ENCODE measurements at places on chromosomes 4 and X.
A peak's percentile ranks its signal among the peaks of the same experiment; 100 is the strongest.

- no peak for DNase-seq
Measured at GRCh38 chrX:107480272-107480671, 30.8 kb downstream of the FRMPD3 start.

DNA sequence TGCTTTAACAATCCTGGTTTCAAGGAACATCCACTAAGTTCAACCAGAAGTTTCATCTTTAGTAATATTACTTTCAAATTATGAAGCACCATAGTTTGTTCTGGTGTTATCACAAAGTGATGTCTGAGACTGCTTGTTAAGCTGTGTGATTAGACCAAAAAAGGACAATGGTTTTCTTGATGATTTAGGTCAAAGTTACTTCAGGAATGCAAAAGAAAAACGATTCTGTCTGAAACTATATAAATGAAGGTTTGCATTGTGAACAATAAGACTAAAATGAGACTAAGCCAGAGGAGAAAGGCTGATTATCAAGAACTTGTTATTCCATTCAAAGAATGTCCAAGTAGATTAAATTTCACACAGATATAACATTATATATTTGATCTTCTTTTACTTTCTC, 122.4 kb upstream of the ETNPPL start:
- DNase-seq = no peak

- no peak for DNase-seq
Measured at GRCh38 chrX:133250184-133251100, 32.3 kb upstream of the TFDP3 start.

- DNase-seq = no peak
Measured at GRCh38 chr4:101762025-101762424, 28.5 kb upstream of the BANK1 start.

- no peak for DNase-seq
Measured at GRCh38 chr4:10659251-10659650, 25.3 kb downstream of the CLNK start.

DNA sequence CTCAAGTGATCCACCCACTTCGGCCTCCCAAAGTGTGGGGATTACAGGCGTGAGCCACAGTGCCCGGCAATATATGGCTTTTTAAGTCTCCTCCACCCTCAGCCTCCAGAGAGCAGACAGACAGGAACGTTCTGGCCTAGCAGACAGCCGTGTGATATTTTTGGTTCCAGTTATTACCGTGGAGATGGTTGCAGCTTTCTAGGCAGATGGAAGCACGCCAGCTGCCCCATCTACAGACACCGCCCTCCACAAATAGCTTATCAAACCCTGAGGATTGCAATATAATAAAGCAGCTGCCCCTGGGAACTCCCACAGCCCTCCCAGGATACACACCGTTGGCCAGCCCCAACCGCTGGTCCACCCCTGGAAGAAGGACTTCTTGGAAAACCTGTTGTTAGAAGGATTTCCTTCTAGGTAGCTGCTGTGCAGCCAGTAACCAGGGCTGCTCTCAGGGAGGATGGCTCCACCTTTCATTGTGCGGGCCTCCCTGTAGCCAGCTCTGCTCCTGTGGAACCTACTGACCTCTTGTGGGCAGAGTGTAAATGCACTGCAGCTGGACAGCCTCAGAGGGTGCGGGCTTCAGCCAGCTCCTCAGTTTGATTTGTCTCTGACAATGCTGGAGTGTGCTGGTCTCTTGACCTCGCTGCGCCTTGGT, 44.0 kb downstream of the SLC25A5 start:
- DNase-seq = peak; percentile 68

GRCh38 chr4:163988865-163989264, 494.4 kb downstream of the TMA16 start:
- DNase-seq = no peak

GRCh38 chrX:134840370-134840769, 150.4 kb upstream of the SMIM10 start:
- DNase-seq = no peak

DNA sequence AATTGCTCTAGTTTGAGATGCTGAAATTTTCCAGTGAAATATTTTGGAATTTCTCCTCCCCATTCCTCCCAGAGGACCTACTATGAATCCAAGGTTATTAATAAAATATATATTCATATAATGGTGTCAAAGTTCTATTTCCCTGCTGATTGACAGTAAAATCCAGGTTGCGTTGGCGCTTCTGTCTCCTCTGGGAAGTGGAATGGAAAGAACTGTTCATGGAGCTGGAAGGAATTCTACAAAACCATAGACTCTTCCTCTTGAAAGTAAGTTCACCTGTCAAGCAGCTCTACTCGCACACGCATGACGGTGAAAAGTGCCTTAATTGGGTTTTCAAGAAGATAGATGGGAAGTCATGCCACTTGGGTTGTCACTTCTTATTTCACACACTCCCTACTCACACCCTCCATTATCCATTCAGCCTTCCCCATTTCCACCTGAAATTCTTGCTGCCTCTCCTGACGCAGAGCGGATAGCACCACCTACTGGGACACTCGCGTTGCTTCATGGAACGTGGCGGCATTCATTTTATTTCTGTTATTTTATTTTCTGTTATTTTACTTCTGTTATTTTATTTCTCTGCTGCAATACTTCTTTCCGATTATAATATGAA, 351.6 kb downstream of the NLGN4X start:
- peak; percentile 4 for DNase-seq

GRCh38 chr4:13559413-13559812, 15.1 kb upstream of the NKX3-2 start:
- DNase-seq = peak; percentile 82

DNA sequence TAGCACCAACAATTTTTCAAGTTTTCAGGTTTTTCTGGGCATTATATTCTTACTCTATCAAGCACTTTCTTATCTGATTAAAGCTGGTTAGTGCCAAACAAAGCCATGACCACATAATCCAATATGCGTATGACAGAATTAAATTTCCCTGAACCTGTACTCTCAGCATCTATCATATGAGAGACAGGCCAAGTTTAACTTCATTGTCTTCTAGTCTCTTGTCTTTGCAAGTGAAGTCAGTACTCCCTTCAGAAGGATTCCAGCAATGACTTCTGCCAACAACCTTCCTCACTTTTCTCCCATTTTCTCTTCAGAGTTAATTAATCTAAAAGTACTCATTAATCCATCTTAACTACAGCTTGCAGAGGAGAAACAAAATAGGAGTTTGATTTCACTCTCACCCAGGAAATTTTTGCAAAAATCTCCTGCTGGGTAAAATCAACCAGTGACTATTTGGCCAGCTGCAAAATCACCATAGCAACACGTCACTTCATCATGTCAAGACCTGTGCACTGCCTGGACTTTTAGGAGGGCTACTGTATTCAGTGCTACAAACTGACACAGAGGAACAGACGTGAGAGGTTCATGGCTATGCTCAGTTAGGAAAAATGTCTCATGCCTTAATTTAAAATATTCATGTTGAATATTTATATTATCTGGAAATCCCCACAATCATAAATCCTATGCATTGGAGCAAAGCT, 208.4 kb downstream of the ANTXR2 start:
- no peak for DNase-seq

- DNase-seq = peak; percentile 53
Measured at GRCh38 chr4:154506253-154506652, 14.7 kb upstream of the DCHS2 start.

- DNase-seq = peak; percentile 1
Measured at GRCh38 chrX:40465735-40466551, 114.8 kb upstream of the ATP6AP2 start.

DNA sequence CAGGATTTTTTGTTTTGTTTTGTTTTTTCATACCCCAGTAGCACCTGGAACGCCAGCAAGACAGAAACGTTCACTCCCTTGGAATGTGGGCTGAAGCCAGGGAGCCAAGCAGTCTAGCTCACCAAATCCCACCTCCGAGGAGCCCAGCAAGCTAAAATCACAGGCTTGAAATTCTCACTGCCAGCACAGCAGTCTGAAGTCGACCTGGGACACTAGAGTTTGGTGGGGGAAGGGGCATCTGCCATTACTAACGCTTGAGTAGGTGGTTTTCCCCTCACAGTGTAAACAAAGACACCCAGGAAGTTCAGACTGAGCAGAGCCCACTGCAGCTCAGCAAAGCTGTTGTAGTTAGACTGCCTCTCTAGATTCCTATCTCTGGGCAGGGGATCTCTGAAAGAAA, 99.6 kb upstream of the FGF16 start:
- no peak for DNase-seq

DNA sequence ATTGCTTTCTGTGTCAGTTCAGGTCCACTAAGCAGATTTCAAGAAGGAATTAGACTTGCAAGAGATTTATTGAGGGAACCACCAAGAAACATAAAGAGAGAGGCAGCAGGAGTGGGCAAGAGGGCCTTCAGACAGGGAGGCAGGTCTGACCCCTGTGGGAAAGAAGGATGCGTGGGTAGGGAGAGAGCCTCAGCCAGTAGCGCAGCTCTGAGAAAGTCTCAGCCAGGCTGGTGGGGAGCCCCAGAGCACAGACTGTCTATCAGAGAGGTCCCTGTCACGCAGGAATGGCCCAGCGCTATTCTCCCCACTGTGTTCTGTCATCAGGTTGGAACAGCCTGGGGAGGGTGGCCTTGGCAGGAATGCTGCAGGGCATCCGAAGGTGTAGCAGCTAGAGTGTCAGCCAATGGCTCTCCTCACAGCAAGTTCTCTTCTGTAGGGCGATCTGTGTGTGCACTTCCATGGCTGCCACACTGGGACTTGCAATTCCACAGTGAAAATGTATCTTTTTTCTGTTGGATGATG, 48.0 kb downstream of the OTC start:
- DNase-seq = no peak

GRCh38 chr4:61011051-61011450, 189.1 kb upstream of the ADGRL3 start:
- no peak for DNase-seq

- peak; percentile 74 for DNase-seq
Measured at GRCh38 chr4:184459413-184459812, 14.9 kb downstream of the IRF2 start.

- DNase-seq = no peak
Measured at GRCh38 chr4:137762591-137762990, 230.3 kb upstream of the PCDH18 start.

DNA sequence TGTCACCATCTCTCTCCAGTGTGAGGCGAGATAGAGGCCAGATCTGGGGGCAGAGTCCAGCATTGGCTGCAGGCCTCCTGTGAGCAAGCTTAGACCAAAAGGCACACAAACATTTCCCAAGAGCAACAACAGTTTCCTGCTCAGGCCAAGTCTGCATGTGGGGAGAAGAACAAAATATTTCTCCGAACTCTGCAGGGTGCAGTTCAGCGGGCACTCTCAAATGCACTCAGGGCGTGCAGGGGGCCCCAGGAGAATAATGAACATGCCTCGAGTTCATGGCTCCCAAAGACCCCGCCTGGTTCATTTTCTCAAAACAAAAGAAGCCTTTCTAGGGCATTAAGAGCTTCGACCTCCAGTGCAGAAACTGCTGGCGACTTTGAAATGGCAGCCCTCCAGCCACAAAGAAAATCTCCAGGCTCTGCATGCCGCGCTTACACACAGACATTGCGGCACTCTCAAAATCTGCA, 57.8 kb upstream of the HELT start:
- no peak for DNase-seq

- DNase-seq = peak; percentile 33
Measured at GRCh38 chr4:26319949-26320537, 771 bp upstream of the RBPJ start.

GRCh38 chrX:56233682-56234081, 1.5 kb downstream of the KLF8 start:
- peak; percentile 80 for DNase-seq

- peak; percentile 70 for DNase-seq
Measured at GRCh38 chrX:48025561-48025960, 18.8 kb downstream of the SPACA5 start.

DNA sequence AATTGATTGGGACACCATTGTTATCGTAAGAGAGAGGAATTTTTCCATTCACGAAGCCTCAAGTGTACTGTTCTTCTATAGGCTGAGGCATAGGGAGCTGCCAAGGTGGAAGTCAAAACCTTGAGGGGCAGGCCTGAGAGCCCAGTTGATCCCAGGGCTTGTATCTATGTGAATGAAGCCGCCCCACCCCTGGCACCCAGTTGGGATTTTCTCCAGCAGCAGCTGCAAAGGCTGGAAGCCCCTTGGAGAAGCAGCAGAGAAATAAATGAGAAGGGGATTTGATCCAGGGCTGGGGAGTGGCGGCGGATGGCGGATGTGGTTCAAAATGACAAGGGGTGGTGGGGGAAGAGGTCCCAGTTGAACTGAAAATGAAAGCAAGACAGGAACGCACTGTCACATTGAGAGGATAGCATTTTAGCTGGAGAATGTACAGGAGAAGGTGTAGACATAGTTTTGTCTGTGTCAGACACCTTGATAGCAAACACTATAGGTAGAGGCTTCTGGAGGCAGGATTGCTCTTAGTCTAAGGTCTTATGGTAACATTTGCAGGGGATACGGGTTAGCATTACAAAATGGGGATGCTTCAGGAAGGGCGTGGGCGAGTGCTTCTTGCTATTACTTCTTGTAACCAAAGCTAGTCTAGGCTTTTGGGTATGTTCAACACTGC, 32.6 kb downstream of the DOCK11 start:
- DNase-seq = no peak

DNA sequence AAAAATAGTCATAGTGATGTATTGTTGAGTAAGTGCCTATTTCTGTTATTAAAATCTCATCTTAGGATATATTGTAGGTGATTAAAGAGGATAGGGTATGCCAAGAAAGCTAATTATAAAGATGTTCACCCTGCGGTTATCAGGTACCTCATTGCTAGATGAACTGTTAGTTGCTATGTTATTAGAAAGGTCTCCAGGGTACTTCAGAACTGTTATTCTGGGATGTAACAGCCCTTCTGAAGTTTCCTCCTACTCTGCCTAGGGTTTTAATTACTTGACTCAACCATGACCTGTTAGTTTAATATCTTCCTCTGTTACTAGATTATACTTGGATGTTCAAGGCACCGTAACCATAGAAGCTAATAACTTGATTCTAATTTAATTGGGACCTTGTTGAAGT, 15.4 kb downstream of the TMPRSS11E start:
- DNase-seq = no peak

GRCh38 chrX:47189906-47190305, 3.7 kb upstream of the UBA1 start:
- no peak for DNase-seq

DNA sequence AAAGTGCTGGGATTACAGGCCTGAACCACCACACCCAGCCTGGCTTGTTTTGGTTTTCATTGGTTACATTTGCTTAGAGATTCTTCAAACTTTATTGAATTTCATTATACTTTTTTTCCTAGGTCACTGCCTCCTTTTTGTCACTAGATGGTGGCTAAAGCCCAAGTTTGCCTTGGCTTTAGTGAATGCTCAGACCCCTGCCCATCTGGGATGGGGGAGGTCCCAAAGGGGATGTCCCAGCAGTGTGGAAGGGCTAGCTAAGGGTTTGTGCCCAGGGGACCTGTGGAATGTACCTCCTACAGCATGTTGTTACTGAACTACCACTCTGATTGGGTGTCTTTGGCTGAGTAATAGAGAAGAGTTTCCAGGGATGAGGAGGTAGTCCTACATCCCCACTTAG, 58.4 kb downstream of the CEP135 start:
- no peak for DNase-seq
